ENCODE measurements at places on chromosomes 6 and 20.

GRCh38 chr6:64217721-64218620 lies 582.4 kb downstream of the PHF3 start:
- no peak for DNase-seq

- no peak for DNase-seq
Measured at GRCh38 chr6:132089173-132089572, 138.0 kb upstream of the CCN2 start.

DNA sequence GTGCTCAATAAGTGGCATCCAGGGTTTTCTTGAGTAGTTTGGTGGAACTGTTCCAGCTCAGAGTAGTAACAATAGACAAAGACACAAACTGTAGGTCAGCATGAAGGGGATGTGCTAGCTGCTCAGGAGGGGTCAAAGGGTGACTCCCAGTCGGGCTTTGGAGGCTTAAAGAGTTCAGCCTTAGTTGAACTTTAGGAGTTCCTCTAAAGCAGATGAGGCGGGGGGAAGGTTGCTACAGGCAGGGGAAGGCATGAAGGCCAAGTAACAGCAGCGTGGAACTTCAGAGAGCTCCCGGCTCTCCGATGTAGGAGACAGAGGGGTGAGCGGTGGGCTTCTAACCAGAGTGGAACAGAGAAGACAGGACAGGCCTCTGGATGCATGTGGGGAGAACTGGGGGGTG lies 115.5 kb upstream of the CD93 start:
- no peak for DNase-seq

GRCh38 chr20:4053071-4053919 lies 37.9 kb upstream of the RNF24 start:
- DNase-seq = no peak

DNA sequence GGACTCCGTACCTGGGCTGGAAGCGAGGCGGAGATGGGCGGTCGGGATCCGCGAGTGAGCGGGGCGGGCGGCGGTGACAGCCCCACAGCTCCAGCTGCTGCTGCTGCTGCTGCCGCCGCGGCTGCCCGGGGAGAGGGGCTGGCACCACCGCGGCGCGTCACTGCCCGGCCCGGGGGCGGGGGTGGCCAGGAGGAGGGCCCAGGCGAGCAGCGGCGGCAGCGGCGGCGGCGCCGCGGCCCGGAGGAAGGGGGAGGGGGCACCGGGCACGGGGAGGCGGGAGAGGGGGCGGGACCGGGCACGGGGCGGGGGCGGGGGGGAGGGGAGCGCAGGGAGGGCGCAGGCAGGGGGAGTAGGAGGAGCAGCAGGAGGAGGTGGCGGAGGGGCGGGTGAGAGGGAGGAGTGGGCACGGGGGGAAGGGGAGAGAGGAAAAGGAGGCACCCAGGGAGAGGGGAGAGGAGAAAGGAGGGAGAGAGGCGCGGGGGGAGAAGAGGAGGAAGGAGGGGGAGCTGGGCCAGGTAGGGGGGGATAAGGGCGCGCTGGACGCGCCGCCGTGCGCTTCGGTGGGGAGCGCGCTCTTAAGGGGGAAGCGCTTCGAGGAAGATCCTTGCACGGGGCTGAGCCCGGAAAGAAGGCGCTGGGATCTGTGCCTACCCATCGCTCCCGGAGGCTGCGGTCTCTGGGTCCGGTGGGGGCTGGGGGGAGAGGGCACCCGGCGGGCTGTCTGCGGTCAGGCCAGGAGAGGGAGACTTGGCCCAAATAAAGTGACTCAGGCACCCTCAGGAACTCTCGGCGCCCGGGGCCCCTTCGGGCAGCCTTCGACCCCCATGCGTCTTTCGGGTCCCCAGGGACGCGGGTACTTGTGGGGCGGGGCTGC lies 101.5 kb downstream of the NOL4L start:
- DNase-seq = peak; percentile 84

GRCh38 chr6:53258774-53259155 lies 90.0 kb downstream of the ELOVL5 start:
- DNase-seq = no peak

DNA sequence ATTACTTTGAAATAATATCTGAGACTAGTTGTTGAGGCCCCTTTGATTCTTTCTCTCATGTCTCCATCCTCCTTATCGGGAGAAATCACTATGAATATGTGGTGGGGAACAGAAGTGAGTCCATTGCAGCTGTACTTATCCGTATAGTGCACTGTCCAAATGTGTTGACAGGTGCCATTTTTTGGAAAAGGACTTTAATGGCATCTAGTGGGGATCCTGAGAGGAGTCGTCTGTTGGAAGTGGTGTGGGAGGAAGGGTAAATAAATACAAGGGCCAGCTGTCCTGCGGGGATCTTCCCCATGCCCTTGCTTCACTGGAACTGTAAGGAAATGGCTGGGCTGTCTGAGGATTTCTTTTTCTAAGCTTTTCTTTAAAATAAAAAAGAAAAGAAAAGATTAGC lies 19.4 kb downstream of the TPX2 start:
- no peak for DNase-seq

- DNase-seq = peak; percentile 36
Measured at GRCh38 chr6:157019115-157019641, 242.0 kb downstream of the ARID1B start.

DNA sequence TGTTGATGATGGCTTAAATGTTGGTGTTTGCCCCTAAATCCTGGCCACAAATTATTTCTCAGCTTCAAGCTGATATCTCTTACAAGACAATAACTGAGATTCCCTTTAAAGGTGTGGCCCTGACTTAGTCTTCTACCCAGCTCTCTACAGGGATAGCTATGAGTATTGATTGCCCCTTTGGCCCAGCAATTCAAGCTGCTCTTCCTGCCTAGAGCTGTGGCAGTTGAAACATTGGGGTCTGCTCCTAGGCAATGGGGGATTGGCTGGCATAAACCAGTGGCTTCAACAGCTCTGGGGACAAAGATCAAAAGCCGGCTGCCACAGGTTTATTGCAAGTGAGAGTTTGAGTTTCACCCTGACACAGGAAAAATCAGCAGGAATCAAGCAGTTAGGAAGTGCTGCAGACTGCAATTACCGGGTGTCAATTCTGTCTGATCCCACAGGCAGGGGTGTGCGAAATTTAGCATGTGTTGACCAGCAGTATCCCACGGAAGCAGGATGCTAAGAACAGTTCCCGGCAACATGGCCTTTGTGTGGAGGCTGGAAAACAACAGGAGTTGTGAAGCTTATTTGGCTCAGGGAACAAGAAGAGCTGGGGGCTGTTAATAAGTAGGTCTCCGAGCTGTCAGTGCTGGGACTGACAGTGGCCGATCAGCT lies 66.2 kb upstream of the IYD start:
- DNase-seq = no peak

- DNase-seq = no peak
Measured at GRCh38 chr6:21241231-21242130, 352.1 kb upstream of the SOX4 start.

DNA sequence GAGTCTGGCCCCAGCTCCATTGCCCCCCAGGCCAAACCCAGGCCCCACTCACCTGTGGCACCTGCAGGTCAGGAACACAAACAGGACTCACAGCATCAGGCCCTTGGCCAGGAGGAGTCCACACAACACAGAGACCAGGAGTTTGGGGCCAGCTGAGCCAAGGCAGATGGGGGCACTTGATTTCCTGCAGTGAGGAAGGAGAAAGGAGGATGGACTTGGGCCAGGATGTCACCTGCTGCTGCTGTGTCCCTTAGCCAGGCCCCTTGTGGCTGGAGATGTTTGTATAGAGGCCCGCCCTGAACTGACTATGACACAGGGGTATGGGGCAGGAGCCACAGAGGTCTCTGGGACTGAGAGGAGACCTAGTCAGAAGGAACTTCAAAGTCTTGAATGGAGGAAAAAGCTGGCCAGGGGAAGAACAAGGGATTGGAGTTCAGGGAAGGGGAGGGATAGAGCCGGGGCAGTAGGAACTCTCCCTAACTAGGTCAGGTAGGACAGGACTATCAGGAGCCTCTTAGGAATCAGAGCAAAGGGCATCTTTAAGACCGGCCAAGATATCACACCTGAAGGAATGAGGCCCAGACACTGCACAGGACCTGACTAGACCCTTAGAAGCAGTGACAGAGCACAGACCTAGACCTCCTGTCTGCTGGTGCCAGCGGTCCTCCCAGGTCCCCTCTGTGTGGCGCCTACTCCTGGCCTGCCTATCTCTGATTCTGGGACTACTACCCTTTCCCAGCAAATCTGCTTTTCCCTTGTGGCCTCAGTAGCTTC lies 8.8 kb upstream of the TREML2 start:
- DNase-seq = no peak

GRCh38 chr20:22566876-22567658 lies 17.3 kb downstream of the FOXA2 start:
- DNase-seq = no peak

GRCh38 chr20:64212755-64213154 lies 42.8 kb upstream of the PCMTD2 start:
- DNase-seq = no peak

DNA sequence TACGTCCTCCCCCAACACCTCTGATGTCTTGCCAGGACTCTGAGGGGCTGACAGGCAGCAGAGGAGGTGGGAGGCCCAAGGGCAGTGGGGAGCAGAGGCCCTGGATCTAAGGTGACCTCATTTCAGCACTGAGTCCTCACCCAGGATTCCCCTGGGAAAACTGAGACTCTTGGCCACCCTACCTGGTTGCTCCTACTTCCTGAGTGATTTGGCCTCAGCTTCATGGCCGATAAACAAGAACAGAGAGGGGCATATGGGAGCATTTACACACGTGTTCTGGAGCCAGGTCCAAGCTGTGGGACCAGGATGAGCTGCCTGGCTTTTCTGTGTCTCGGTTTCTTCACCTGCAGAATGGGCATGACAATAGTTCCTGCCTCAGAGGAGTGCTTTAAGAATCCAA lies 133.8 kb downstream of the ANKRD60 start:
- no peak for DNase-seq

DNA sequence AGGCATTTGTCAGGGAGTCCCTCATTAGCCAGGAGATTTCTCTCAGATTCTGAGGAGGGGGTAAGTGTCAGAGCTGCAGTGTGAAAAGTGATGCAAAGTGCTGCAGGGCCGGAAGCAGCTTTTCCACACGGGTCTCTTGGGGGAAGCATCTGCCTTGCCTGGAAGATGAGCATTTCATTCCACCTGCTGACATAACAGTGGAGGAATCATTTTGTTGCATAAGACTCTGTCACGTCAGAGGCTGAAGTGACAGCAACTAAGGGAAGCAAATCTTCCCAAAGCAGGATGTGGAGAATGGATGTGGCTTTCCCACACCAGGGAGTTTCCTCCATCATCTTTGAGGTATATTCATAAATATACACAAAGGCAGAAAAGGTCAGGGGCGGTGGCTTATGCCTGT lies 22.8 kb downstream of the DCBLD1 start:
- DNase-seq = no peak

- no peak for DNase-seq
Measured at GRCh38 chr6:35755278-35755924, 18.6 kb downstream of the ARMC12 start.

DNA sequence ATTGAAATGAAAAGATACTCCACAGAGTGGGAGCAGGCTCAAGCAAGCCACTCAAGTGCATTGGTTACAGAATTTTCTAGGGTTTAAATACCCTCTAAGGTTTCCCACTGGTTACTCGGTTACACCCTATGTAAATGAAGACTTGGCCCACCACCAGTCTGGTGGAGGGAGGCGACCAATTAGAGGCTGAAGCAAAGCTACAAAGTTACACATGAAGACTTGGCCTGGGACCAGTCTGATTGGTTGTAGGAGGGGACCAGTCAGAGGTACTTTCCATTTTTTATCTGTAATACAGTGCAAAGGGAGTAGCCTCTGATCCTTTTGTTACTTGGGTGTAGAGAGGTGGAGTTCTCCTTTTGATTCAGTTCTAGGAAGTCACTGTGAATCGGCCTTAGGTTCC lies 7.6 kb downstream of the SRSF12 start:
- no peak for DNase-seq

DNA sequence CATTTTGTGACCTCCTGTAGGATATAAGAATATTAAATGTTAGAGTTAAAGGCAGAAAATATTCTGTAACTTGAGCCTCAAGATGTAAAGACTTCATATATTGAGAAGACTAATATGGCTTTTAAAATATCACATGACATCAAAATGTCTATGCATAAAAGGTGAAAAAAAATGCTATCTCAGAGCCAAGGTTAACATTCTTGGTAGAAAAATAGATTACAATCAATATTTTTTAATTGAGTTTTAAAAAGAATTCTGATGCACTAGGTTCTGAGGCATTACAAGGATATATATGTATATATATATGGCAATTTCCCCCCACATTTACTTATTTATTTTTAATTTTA lies 46.2 kb upstream of the RAB23 start:
- no peak for DNase-seq
